Activated naive CD4-positive, alpha-beta T cell treated with Interleukin-2 at 50 U/mL for 16 hours (primary cell): ENCODE measurements at places on chromosomes 7 and 10.
A peak's percentile ranks its signal among the peaks of the same experiment; 100 is the strongest.

DNA sequence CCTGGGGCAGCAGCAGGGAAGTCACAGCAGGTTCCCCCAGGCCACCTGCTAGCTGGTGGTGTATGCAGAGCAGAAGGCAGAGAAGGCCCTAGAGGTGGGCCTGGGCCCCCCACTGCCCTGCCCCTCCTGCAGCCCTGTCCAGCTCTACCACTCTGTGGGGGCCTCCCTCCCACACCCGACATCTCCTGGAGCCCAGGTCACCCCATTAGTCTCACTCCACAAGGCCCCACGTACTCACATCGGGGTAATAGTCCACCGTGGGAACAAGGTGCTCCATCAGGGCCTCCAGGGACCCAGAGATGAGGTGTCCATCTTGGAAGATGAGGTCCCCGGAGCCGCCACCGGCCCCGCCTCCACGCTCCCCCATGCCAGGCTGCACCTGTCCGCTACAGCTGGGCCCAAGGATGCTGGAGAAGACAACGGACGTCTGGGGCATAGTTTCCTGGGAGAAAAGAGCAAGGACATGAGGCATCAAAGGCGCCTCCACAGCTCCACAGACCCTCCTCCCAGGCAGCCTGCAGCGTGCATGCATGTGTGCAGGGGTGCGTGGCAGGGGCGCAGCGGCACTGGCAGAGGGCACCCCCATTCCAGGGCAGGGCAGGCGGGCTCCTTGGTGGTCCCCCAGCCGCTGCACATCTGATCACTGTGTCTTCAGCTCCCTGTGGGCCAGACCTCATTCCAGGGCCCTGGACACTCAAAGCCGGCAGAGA lies 61.0 kb downstream of the RASGEF1A start:
- DNase-seq: no peak

DNA sequence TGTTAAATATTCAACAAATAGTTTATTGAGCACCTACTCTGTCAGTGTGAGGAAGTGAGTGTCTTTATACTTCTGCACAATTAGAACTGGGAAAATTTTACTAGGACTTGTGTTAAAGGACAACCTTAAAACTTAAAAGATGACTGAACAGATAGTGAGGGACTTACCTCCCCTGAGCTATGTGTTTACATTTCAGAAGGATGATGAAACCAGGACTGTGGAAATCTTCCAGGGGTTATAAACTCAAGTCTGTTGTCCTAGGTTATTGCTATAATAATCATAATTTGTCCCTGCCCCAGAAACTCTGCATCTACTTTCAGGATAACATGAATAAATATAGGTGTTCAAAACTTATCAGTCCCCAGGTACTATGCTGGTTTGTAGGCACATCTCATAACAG lies 261.0 kb upstream of the MKLN1 start:
- no peak for DNase-seq

GRCh38 chr10:31617757-31618156 lies 298.7 kb downstream of the ZEB1 start:
- no peak for DNase-seq

GRCh38 chr10:122042836-122043235 lies 53.9 kb downstream of the TACC2 start:
- DNase-seq: no peak

DNA sequence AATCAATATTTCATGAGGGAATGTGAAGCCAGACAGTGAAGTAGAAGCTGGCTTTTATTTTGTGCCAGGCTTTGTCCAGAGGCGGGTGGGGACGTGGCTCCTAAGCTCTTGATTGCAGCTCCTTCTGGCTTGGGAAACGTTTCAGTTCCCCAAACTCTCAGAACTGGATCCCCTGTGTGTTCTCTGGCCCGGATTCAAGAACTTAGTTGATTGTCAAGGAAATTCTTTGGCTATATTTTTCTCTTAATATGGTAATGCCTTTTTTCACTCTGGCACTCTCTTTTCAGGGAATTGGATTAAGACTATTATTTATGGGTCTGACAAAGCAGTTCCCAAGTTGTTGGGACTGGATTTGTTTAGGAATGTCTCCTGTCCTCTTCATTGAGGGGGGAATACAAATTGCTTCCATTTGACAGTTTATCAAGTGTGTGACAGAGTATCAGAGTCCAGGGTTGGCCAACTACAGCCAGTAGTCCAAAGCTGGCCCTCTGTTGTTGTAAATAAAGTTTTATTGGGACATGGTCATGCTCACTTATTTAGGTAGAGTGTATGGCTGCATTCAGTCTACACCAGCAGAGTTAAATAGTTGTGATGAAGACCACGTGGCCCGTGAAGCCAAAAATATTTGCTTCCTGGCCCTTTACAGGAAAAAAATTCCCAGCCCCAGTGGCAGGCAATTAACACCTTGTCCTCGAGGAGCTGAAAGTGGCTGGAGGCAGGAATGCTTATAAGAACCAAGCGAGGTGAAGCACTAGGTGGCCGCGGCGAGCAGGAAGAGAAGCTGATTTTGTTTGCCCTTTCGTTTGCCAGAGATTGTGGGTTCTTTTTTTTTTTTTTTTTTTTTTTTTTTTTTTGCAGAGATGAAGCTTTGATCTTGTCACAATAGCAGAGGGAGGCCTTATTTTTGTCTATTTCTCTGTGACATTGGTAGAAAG lies 34.3 kb downstream of the HTRA1 start:
- peak; percentile 14 for DNase-seq

DNA sequence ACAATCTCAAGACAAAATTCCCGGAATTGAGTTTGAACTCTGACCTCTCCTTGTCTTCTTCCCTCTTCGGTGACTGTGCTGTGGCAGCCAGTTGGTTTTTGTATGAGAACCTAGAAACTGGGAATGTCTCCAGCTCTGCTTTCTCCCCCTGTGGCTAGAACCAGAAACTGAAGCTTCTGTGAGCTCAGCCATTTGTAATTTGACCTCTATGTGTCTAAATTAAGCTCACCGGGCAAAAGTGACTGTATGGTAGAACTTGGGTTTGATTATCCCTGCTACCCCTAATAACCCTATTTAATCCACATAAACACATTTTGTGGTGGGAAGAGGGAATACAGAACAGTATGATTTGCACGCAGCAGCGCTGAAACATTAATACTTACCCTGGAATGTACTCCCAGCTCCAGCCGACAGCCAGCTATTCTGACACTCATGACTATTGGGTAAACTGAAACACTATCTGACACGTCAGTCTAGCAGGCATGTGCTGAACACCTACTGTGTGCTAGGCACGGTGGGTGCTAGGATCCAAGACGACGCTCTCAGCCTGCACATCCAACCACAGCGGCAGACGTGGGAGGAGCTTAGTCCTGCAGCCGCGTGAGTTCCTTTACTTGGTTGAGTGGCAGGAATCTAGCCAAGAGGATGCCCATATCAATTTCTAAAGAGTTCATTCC lies 324.8 kb downstream of the SFMBT2 start:
- DNase-seq: no peak

DNA sequence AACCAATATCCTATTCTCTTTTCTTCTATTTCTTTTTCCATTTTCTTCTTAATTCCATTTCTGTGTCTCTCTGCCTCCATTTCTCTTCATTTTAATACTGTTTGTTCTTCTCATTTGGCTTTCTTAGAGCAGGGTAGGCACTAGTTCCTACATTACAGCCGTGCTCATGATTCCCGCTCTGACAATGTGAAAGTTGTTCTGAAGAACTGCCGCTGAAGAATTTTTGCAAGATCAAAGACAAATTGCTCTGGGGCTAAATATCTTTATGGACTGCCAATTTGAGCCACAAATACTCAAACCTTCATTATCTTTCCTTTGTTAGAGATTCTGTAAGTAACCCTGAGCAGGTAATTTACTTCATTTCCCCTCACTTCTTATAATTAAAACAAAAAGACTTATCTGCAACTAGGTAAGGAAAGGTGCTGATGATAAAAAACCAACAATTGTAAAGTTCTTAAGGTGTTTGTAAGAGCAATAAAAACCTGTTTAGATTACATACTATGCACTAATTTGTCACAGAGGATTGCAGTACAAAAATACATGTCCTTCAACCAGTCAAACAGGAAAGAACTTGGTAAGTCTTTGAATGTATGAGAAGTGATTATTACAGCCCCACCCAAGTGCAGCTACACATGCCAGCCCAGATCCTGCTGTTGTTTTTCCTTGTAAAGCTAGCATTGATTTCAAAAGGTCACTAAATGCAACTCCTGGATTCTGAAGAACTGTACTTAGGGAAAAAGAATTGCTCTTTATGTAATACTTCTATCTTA lies 127.5 kb downstream of the COL28A1 start:
- DNase-seq: no peak

DNA sequence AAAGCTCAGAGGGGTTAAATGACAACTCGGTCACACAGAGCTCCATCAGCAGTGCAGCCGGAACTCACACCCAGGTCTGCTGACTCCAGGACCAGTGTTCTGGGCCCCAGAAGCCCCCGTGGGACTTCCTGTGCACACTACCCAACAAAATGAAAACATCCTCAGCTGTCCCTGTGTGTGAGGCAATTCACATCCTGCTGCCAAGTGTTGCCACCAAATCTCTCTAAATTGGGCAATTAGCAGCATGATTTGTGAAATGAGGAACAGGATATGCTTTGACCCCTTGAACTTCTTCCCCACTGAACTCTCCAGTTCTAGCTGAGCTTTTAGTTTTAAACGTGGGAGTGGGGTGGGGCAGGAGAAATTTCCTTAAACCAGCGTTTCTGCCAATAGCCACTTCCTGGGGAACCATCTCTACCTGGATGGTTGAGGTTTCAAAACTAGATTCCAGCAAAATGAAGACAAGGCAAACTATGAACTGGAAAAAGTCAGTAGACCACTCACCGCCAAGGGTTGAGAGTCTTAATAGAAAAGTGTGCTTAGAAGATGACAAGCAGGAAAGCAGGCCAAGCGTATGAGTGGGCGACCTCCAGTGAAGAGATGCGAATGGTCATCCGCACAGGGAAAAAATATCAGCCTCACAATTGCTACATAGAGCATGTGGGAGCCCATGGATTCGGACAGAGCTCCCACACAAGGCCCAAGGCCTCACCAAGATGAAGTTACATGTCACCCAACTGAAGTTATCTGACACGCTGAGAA lies 51.9 kb upstream of the CHST15 start:
- no peak for DNase-seq

DNA sequence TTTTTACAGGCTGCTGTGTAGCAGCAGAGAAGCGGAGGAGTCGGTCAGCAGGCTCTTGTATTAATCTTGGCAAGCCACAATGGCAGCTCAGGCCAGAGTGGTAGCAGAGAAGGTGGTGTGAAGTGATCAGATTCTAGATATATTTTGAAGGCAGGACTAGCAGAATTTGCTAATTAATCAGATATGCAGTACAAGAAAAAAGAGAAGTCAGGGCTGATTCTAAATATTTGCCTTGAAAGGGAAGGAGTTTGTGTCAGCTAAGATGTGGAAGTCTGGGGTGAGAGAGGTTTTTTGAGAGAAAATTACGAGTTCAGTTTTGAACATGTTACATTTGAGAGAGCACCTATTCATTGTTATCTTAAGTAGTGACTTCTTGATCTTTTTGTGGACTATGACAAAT lies 176.3 kb downstream of the WNT2 start:
- no peak for DNase-seq

GRCh38 chr7:105876964-105877601 lies 684 bp upstream of the ATXN7L1 start:
- peak; percentile 8 for DNase-seq

- DNase-seq: no peak
These were observed 7.1 kb downstream of the KIAA1549 start for GRCh38 chr7:138974103-138974502.

GRCh38 chr7:22110881-22111280 lies 165.2 kb upstream of the CDCA7L start:
- no peak for DNase-seq

DNA sequence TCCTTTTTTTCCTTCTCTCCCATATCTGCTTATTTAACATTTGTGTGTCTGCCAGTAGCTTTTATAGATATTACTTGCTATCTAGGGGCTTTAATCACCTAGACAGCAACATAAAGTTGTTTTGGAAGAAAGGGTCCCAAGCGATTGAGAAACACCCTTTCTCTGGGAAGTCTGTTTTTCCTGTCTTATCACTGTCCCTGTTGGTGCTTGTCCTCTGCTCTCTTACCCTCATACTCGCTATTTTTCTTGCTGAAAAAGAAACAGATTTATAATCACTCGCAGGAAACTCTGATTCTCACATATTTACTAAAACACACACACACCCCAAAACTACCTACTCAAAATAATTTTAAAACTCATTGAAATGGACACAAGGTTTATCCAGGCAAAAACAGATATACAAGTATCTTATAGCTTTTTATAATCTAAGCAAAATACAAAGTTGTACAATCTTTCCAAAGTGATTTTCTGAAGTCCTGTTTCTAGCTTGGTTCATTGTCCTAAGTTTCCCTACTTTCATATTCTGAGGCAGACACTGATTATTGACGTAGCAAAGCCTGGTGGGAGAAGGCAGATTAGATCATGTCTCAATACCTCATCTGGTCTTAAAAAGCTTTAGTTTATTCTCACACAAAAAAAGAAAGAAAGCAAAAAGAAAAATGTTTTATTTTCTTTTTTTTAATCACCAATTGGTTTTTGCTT lies 157.3 kb downstream of the CACNA2D1 start:
- no peak for DNase-seq

- DNase-seq: peak; percentile 41
These were observed 11.5 kb downstream of the PMS2 start for GRCh38 chr7:5997210-5997808.

- no peak for DNase-seq
These were observed 5.1 kb downstream of the ARHGAP22 start for GRCh38 chr10:48599830-48600134.

- no peak for DNase-seq
These were observed 689.5 kb downstream of the DNAJB9 start for GRCh38 chr7:109259151-109259550.

GRCh38 chr7:116543664-116544063 lies 18.8 kb downstream of the CAV1 start:
- DNase-seq: no peak

DNA sequence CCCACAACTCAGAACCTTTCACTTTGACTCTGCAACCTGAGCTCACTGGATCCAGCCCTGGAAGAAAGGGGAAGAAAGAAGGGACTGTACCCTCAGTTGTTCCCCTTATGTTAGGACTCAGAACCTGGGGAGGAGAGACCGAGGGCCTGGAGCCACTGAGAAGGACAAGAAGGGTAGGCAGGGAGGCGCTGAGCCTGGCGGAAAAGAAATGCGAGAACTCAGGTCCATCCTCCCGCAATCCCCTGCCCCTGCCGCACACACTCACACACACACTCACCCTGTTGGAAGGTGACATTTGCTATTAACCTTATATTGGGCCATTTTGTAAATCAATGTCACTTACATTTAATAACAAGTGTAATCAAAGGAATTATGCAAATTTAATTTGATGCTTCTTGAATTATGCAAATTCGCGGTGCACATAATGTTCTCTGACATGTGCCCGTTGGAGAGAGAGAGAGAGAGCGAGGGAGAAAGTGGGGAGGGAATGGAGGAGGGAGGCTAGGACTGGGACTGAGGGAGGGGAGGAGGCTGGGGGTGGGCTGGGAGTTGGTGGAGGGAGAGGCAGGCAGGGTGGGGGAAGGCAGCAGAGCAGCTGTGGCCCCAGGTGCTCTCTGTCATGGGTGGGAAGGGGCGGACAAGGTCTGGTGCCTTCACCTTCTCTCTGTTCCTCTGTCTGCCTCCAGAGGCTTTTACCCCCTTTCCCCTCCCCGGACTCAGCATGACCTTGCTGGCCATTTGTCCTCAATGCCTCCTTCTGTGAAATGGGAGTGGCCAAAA lies 99.6 kb upstream of the PAX2 start:
- DNase-seq: no peak
